Upper lobe of right lung (tissue), 1 donor: ENCODE measurements at places on chromosomes 6 and 20.

DNA sequence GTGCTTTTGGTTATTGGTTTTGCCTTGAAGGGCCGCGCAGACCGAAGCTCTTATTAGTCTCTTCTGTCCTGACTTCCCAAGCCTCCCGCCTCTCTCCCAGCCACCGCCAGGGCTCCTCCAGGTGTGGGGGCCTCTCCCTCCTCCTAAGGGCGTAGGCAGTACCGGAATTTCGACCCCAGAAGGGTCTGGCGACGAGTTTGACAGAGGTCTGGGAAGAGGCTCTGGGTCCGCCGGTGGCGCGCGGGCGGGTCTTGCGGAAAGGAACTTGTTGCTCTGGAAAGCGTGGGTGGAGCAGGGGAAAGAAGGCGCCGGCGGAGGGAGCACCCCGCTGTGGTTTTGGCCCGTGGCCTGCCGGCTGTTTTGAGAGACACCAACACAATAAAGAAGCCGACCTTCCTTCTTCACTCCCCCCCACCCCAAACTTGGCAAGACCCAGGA is 1.8 kb downstream of the PCSK2 start:
- DNase-seq, result peak; percentile 71

DNA sequence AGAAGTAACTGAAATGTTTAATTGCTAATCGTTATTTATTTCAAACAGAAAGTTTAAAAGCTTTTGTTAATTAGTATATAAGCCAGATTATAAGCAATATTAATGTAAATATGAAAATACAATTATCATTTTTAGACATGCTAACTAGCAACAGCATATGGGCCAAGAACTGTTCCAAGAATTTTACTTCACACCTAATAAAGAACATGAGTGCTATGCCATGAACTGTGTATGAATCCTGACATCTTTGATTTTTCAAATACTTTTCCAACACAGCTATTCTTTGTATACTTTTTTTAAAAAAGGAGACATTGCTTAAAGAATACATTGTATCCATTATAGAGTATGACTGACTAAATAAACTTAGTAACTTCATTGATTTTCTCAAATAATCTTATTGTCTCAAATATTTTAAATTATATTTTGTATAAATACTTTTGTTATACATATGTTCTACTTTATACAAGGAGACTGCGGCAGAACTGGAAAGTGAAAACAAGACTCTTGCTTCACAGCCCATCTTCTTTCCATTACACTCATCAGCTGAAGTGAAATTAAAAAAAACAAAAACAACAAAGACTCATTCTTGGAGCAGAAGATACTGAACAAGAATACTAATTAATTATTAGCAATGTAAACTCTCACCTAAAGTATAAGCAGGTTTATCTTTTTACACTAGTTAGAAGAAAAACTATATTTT is 89.9 kb downstream of the EPHA7 start:
- DNase-seq, result no peak

- peak; percentile 85 for DNase-seq
Observed at GRCh38 chr6:99349171-99350141, at the start of gene FAXC. FAXC (minus strand) TSS chr6:99349674; CDS start chr6:99349372, 302 bp downstream.

GRCh38 chr6:170089963-170090362 is 200.9 kb downstream of the DLL1 start:
- peak; percentile 56 for DNase-seq

DNA sequence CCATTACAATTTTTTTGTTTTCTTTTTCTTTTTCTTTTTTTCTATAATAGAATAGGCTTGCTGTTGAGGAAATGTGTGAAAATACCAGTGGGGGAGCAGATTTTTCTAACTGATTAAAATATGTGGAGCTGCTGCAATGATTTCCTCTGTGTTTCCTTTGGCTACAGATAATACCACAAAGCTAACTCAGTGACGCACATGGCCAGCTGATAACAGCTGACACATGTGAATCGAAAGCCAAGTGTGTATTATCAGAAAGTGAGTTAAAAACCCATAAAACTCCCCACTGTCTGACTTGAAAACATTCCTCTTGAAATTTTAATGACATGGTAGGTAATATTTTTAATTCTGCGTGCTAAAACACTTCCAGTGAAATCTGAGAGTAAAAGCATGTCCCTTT is 70.8 kb upstream of the AHI1 start:
- DNase-seq, result no peak

DNA sequence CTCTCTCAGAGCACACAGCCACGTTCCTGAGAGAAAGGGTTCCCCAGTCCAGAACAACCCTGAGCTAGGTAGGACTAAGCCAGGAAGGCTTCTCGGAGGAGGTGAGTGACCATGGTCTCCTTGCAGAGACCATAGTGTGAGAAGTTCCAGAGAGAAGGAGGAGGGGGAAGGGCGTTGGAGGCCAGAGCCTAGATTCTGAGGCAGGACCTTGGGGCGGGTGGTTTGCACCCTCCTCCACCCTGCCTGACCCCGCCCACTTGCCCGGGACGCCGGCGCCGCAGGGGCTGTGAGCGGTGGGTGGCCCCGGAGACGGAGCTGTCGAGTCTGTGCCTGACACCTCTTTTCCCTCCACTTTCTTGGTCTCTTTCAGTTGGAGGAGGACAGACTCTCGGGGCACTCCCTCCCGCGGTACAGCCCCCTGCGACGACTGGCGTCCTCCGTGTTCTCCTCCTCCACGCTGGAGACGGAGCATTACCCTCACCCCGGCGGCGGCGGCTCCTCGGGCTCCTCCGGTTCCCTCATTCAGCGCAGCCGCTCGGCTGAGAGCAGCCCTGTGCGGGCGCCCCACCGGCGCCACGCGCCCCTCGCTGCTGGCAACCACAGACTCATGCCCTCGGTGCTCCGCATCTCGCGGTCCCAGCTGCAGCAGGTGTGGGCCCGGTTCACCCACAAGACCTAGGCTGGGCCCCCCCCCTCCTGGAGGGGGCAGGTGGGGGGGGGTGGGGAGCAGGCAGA is 26.2 kb downstream of the TTBK1 start:
- peak; percentile 68 for DNase-seq

- no peak for DNase-seq
Observed at GRCh38 chr6:439641-440167, 48.2 kb downstream of the IRF4 start.

DNA sequence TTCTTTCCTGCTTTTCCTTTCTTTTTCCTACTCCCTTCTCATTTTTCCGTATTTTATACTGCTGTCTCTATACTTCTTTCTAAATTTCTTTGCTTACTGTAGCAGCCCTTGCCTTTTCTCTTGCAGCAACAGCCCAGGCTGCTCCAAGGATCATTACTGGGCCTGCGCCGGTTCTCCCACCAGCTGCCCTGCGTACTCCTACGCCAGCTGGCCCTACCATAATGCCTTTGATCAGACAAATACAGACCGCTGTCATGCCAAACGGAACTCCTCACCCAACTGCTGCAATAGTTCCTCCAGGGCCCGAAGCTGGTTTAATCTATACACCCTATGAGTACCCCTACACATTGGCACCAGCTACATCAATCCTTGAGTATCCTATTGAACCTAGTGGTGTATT is 148.8 kb downstream of the QKI start:
- no peak for DNase-seq

- DNase-seq, result no peak
Observed at GRCh38 chr6:105077596-105078385, 102.0 kb downstream of the POPDC3 start.

GRCh38 chr20:12837646-12838045 is 171.1 kb upstream of the SPTLC3 start:
- no peak for DNase-seq

- no peak for DNase-seq
Observed at GRCh38 chr6:111862741-111863140, 10.5 kb downstream of the FYN start.

DNA sequence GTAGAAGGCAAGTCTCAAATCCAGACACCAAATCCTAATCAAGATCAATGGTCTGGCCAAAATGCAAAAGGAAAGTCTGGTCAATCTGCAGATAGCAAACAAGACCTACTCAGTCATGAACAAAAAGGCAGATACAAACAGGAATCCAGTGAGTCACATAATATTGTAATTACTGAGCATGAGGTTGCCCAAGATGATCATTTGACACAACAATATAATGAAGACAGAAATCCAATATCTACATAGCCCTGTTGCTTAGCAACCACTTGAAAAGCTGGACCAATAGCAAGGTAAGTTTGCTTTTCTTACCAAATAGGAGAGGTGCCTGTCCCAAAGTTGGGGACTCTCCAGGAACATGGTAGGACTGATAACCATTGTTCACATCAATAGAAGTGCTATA is 2.0 kb downstream of the SEMG2 start:
- DNase-seq, result no peak

DNA sequence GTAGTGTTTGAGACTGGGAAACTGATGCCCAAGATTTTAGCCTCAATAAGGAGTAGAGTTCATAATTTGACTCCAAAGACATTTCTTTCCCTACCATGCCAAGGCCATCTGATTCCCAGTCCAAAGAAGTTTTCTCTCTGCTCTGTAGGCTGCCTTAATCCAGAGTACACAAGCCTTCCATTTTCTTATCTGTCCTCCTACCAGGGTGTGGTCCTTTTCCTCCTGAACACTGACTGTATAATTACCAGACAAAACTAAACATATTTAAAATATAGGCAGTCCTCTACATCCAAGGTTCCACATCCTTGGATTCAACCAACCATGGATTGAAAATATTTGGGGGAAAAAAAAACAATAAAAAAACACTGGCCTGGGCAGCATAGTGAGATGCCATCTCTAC is 108.4 kb downstream of the SLC16A10 start:
- DNase-seq, result no peak

GRCh38 chr20:41162396-41162795 is 25.1 kb downstream of the PLCG1 start:
- no peak for DNase-seq

DNA sequence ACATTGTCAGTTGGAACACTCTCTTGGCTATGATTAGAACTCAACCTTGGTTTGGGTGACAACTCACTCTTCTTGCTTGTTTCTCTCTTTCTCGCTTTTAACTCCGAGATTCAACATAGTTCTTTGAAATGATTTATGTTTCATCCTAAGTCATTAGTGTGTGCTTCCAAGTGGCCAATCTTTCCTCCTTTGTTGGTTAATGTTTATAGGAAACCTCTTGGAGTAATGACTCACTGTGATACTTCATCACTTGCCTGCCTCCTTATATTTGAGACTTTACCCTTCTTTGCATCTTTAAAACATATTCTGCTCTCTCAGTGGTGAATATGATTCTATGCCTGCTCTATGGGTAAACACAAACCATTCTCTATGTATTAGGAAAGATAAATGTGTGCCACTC is 279.7 kb upstream of the FLRT3 start:
- no peak for DNase-seq

DNA sequence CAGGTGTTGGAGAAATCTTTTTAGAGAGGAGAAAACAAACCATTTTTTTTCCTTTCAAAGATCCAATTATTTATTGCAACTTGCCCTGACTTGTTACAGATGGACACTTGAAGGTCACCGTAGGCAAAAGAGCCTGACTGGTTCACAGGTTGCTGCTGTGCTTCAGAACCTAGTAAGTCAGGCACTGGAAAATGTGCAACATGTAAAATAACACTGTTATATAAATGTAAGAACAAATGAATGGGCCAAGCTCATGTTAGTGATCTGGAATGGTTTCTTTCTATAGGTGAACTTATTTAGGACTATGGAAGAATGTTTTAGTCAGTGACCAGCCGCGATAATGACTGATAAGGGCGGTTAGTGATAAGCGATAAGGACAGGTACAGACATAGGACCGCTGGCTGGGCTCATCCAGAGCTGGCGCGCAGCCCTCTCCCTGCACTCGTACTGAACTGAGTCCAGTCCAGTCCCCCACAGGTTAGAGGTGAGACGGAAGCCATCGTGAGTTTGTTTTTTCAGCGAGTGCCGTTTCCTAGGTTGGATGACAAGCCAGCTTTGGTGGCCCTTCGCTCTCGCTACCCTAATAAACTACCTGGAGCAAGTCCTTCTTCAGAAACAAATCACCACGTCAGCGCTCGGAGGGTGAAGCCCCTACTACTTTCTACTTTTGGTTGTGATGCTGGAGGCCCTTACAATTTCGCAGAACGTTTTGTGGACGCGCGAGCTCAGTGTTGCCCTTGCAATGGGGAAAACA is 94.4 kb upstream of the PRDM1 start:
- no peak for DNase-seq

GRCh38 chr6:32970413-32971241 is 2.2 kb downstream of the BRD2 start:
- DNase-seq, result peak; percentile 95

DNA sequence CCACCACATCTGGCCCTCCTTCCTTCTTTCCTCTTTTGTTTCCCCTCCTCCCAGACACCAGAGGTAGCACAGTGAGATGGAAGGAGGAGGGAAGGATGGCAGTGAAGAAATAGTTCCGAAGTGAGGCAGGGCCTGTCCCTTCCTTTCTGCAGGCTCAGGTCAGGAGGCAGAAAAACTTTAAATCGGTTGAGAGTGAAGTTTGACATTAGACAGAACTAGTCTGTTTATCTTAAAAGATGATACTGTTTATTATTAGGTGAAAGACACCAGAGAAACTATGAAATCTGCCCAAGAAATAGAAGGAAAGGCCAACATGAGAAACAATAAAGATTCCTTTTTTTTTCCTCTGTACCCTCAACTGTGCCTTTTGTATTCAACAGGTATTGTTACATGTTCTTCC is 670.3 kb downstream of the UTRN start:
- no peak for DNase-seq

- no peak for DNase-seq
Observed at GRCh38 chr6:158002951-158003853, 21.5 kb downstream of the SYNJ2 start.

GRCh38 chr6:54730767-54731630 is 115.6 kb upstream of the FAM83B start:
- no peak for DNase-seq

- DNase-seq, result no peak
Observed at GRCh38 chr20:48779435-48779834, 48.4 kb downstream of the PREX1 start.

DNA sequence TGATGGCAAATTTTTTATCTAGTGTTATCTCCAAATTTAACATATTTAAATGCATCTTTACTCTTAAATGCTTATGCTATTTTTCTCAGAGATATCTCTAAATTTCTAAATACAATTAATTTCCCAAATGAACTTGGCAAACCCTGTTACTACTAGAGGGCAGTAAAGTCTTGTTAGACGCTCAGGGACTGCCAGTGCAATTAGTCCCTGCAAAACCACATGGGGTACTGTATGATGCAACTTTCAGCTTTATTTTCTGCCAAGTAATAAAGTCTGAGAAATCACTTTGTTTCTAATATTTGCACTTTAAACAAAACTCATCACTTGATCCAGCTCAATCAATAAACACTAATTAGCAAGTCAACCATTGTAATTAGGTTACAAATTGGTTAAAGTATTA is 76.0 kb upstream of the ADGRB3 start:
- DNase-seq, result no peak

GRCh38 chr20:9476174-9476573 is 38.2 kb upstream of the LAMP5 start:
- DNase-seq, result no peak

DNA sequence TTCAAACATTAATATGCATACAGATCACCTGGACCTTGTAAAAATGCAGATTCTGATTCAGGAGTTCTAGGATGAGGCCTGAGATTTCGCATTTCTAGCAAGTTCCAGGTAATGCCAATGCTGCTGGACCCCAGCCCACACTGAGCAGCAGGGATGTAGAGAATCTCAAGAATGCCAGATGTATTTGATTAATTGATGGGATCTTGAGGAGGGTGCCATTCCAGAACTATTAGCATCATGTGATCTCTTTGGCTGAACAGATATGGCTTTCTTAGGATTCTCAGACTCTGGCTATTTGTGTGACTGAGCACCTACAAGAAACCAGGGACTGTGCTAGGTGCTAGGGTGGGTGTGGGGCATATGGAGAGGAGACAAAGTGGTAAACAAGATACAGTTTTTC is 16.5 kb upstream of the SNX3 start:
- no peak for DNase-seq
